ENCODE measurements at places on chromosomes 3 and 15. TPM values are rescaled to one million over a fixed set of nuclear protein-coding genes. Genes with fewer than 3 reads are reported as not detected.

GRCh38 chr3:48702320-48702920 lies 14.6 kb downstream of the IP6K2 start:
- DNase-seq: no peak

GRCh38 chr3:95148107-95148506 lies 1085.2 kb downstream of the NSUN3 start:
- DNase-seq: no peak

- DNase-seq: no peak
Observed at GRCh38 chr15:70060993-70061305, 36.8 kb downstream of the TLE3 start.

- DNase-seq: no peak
Observed at GRCh38 chr3:99250272-99250671, 348.8 kb upstream of the DCBLD2 start.

DNA sequence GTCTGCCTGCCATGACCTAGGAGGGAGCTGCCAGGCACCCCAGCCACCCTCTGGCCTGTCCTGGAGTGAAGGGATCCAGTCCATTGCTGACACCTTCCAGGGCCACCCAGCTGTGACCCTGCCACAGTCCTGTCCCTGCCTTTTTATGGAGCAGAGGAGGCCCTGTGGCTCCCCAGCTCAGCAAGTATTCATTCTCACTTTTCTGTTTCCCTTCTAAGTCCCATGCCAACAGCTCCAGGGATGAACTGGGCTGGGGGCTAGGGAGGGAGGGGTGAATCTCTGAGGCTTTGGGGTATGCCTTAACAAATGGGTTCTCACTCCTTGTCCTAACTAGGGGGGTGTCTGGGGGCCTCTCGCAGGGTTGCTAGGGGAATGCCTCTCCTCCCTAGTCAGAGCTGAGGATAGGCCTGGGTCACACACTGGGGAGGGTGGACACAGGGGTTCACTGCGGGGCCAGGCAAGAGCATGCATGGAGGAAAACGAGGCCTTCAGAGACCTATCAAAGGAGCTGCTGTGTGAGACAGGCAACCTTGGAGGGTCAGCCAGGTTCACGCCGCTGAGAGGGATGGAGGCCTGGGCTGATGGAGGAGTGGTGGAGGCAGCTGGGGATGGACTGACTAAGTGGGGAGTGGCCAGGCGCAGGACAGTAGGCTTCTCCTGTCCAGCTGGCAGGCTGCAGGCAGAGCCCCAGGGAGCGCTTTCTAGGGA lies 31.8 kb downstream of the EPHB3 start:
- DNase-seq: no peak

- no peak for DNase-seq
Observed at GRCh38 chr3:67558426-67558825, 96.0 kb downstream of the SUCLG2 start.

GRCh38 chr3:23809294-23809693 lies 3.5 kb downstream of the UBE2E1 start:
- peak; percentile 43 for DNase-seq

GRCh38 chr3:65425880-65426279 lies 612.8 kb downstream of the MAGI1 start:
- peak; percentile 37 for DNase-seq

- DNase-seq: no peak
Observed at GRCh38 chr3:172107403-172107802, 68.0 kb downstream of the FNDC3B start.

- no peak for DNase-seq
Observed at GRCh38 chr3:50364573-50365079, 5.3 kb upstream of the TMEM115 start.

DNA sequence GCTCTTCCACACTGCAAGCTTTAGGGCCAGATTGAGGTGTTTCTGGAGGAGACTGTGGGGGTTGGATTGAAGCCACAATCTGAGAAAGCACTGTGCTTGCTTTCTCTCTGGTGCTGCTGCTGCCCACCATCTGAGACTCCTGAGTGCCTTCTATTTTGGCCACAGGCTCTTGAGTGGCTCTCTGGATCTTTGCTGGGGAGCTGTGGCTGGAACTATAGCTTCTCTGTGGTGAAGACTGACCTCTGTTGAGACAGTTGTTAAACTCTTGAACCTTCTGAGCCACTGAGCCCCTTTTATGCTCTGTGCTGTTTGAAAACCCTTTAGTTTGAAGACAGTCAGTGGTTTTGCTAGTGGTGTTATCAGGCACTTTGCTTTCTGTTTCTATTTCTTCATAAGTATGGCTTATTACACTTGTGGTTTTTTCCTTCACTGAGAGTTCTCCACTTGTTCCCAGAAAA lies 108.7 kb upstream of the TSPAN3 start:
- DNase-seq: no peak

NR1I2 gene
- total RNA-seq: not detected

CHL1 gene
- 11.3 TPM for total RNA-seq

Data from G401 (cell line).